ENCODE measurements at places on chromosomes 1 and 21.
A peak's percentile ranks its signal among the peaks of the same experiment; 100 is the strongest.

- no peak for DNase-seq
These were observed 50.7 kb downstream of the JAK1 start for GRCh38 chr1:64915381-64916274.

GRCh38 chr1:52653207-52653849 lies 20.4 kb downstream of the SHISAL2A start:
- DNase-seq = no peak

DNA sequence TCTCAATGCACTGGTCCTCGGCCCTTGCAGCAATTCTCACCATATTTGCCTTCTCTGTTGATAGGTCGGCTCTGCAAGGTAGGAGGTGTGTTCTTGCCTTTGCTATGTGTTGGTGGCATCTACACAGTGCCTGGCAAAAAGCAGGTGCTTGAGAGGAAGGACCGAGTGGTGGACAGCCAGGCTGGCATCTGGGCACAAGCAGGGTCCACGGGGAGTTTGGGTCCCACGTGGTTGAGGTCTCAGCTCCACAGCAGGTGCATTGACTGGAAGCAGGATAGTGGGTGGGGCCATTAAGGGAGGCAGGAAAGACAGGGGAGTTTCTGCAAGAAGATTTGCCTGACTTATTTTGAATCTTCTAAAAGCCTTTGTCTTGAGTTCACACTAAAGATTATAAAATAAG lies 81.2 kb upstream of the WNT4 start:
- no peak for DNase-seq

DNA sequence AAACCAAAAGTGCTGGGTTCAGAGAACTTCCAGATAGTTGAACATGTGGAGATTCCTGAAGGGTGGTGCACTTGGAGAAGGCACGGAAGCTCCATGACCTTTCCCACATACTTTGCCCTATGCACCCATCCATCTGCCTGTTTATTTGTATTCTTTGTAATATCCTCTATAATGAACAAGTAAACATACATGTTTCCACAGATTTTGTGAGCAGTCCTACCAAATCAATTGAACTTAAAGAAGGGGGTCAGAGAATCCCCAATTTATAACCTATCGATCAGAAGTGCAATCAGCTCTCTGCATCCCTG lies 121.4 kb downstream of the ADSS2 start:
- no peak for DNase-seq

- DNase-seq = no peak
These were observed 61.4 kb upstream of the TNFSF18 start for GRCh38 chr1:173112129-173112528.

DNA sequence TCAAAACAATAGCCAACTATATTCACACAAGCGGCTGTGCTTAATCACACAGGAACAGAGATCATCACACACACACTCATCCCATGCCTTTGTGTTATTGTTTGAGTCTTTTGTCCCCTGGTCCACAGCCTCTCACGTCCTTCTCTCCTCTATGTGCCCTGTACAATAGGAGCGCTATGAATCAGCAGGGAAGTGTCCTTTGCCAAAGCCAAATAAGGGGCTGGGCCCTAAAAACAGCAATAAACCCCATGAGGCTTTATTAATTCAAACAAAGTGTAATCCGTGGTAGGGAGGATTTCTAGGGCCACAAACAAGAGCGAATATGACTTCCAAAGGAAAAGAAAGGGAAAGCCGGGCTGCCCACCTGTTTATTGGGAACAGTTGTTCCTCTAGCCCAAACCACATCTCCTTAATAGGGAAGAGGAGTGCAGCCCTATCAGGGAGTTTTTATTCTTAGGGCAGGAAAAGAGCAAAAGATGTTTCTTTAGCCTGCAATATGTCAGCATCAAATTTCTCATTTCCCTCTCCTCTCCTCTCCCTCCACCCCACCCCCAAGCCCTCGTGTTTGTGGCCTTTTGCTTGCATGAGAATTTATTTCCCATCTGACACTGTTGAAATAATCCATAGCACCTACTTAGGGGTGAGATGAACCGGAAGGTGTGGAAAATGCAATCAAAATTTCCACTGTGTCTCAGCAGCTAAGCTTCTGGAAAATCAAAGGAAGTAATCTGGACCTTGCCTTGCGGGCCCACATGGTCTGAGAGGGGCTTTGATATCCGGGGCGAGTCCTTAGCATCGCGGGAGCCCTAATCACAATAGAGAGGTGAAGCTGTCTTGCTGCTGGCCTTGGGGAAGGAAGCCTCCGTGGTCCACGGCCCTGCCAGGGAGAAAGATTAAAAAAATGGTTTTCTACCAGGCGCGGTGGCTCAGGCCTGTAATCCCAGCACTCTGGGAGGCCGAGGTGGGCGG lies 45.3 kb upstream of the ITPKB start:
- no peak for DNase-seq

DNA sequence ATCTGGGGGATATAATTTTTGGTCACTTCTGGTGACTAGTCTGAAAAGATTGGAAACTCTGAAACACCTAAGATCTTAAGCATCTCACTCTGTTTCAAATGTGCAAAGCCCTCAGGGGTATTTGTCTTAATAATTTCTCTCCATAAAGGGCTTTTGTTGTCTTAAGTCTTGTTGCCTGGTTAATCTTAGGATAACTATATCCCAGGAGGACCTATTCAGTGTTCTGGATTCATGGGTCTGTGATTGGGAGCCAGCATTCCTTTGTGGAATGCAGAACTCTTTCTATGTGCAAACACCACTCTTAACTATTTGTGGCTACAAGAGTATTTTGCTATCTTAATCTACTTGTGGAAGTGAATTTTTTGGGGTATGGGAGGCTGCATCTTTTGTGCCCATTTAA lies 1573.0 kb upstream of the PRMT6 start:
- DNase-seq = no peak

DNA sequence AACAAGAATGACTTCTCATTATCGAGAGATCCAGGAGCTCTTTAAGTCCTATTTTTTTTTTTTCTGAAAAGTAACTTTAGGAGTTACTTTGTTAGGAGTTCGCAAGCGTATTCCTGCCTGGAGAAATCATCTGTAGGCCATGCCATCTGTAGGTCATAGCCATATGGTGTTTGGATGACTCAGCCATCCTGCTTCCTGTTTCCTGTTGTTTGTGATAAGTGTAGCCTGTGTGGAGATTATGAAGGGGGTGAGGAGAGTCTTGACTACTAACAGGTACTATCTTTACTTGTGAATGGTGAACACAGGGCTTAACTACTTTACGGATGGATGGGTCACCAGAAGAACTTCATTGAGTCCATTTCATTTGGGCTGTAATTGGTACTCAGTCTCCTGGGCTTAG lies 327.2 kb downstream of the PTPRU start:
- DNase-seq = no peak

DNA sequence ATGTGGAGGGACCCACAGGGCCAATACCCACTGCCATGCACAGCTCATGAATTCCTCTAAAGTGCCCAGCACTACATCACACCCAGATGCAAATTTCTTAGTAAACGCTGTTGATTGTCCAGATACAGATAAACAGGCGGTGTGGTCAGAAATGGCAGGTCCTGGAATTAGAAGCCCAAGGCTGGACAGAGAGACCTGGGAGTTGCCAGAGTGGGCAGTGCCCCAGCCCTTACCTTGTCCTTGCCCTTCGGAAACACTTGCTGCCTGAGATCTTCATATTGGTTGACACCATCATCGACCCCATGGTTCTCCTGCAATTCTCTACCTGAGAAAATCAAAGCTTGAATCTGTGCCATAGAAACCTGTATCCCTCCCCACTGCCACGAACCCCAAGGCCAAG lies 149.3 kb upstream of the ETV3 start:
- DNase-seq = no peak

GRCh38 chr1:199101635-199102034 lies 462.8 kb downstream of the PTPRC start:
- no peak for DNase-seq

GRCh38 chr1:247857069-247857984 lies at the start of gene TRIM58:
TSS of gene TRIM58 (plus strand) at chr1:247857187. CDS start at chr1:247857247, 60 bp downstream.
- peak; percentile 70 for DNase-seq

- DNase-seq = no peak
These were observed 80.0 kb downstream of the VWA5B1 start for GRCh38 chr1:20370698-20371097.

DNA sequence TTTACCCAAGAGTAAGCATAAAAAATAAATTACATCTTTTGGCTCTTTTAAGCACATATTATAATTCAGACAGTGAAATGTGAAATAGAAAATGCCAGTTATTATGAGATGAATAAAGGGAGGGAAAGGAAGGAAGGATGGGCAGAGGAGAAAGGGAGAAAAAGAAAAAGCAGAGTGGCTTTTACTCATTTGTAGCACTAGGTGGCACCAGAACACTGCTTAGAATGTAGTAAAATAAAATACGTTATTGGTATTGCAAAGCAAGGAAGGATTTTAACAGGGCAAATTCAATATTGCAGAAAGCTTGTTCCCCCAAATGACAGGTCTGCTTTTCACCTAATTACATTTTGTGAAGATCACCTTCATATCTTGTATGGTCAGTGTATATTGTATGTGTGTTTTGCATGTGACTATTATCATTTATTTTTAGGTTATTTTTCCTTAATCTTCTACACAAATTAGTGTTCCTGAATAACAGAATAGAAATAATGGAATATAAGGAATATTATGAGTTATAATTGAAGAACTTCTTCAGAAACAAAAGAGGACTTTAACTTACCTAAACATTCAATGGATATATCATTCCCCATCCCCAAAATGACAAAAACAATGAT lies 9.1 kb upstream of the PCNX2 start:
- DNase-seq = no peak

DNA sequence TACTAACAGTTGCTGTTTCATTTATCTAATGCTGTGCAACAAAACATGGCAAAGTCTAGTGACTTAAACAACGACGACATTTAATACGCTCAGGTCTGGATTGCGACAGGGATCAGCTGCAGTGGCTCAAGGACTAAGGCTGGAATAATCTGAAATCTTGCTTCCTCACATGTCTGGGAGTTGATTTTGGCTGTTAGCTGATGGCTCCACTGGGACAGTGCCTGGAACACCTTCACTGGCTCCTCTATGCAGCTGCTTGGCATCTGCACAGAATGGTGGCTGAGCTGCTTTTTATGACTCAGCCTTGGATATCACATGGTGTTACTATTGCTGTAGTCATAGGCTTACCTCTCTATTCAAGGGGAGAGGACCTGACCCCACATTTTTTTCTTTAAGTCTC lies 24.0 kb upstream of the BTG3 start:
- no peak for DNase-seq

DNA sequence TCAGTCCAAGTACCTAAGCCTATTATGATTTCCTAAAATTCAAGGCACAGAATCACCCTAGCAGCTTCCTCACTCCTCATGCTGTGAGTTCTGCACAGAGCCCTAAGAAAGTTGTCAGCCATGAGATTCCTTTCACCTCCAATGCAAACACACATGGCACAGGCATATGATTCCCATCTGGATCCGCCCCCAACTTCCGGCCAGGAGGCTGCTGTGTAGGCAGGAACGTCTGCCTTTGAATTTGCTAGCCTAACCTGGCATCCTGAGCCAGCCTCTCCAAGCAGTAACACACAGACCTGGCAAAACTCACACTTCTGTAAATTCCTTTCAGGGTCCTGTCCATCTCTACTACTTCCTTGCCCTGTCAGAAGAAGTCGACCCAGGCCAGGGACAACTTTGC lies 521.1 kb upstream of the BEND5 start:
- DNase-seq = no peak

DNA sequence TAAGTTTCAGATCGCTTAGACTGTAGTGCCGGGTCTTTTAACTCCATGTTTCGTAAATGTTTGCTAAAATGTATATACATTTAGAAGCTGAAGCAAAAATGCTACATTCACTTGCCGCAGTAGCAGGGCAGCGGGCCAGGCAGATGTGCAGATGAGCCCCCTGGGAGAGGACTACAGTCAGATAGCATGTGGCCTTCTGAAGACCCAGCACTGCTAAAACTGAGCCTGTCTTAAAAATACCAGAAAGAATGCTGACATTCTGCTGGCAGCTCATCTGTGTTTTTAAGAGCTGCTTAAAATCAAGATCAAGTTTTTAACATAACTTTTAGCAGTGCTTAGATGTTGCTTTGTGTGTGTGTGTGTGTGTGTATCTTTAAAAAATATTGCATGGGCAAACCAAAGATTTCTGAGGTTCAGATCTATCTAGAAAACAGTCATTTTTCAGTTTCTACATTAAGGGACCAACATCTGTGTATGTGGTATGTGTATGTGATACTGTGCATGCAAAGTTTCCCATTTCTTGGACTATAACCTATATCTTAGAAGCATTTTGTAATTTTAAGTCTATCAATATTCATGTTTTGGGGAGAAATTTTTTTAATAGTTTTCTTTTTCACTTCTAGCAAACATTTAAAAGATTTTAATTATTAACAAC lies 31.7 kb downstream of the CHRM3 start:
- no peak for DNase-seq

DNA sequence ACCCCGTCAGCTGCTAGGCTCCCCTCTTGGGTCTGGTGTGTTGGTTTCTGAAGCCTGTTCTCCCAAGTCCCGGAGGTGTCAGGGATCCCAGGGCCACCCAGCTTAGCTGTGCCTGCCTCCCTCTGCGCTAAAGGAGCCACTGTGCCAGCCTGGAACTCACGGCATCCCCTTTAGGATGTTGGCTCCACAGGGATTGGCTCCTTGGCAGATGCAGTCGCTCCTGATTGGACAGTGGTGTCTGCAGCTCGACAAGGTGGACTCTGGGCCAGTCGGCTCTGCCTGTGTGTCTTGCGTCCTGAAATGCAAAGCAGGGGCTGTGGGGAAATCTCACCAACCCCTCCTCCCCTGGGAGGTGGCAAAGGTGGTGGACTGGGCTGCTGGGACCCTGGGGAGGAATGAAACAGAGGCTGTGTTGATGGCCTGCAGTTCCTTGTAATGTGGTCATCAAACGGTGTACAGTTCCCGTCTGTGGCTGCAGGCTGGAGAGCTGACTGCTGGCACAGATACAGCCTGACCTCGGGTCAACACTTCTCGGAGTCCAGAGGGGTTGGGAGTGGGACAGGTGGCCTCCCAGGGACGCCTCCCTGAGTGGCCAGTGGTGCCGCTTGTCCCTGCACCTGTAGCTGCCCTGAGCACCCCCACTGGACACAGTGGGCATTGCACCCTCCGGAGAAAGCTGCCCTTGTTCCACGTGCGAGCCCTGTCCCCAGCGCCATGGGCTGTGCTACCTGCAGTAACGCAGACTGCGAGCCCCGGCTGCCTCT lies 11.5 kb upstream of the KCNAB2 start:
- no peak for DNase-seq

GRCh38 chr1:199202331-199202730 lies 563.5 kb downstream of the PTPRC start:
- DNase-seq = no peak
